ENCODE measurements at places on chromosomes 3 and 15. TPM values are rescaled to one million over a fixed set of nuclear protein-coding genes. Genes with fewer than 3 reads are reported as not detected.
A peak's percentile ranks its signal among the peaks of the same experiment; 100 is the strongest.

Gene RBP2
- total RNA-seq, result not detected

Gene FANCD2
- 5.3 TPM for total RNA-seq

Gene INSYN1
- 0.14 TPM for total RNA-seq

Gene TMCO5A
- total RNA-seq, result 0.55 TPM

- peak overlapping the region; percentile 30 for H3K27ac ChIP-seq
- no peaks in the 10 kb centered on the region for H3K27me3 ChIP-seq
- no peak for DNase-seq
- peaks cover 2% of the 10 kb centered on the region for H3K4me1 ChIP-seq
- H3K4me3 ChIP-seq, result no peak overlapping the region
- H3K36me3 ChIP-seq, result no peaks in the 10 kb centered on the region
These were observed 104.2 kb upstream of the THRB start for GRCh38 chr3:24598695-24599470.

DNA sequence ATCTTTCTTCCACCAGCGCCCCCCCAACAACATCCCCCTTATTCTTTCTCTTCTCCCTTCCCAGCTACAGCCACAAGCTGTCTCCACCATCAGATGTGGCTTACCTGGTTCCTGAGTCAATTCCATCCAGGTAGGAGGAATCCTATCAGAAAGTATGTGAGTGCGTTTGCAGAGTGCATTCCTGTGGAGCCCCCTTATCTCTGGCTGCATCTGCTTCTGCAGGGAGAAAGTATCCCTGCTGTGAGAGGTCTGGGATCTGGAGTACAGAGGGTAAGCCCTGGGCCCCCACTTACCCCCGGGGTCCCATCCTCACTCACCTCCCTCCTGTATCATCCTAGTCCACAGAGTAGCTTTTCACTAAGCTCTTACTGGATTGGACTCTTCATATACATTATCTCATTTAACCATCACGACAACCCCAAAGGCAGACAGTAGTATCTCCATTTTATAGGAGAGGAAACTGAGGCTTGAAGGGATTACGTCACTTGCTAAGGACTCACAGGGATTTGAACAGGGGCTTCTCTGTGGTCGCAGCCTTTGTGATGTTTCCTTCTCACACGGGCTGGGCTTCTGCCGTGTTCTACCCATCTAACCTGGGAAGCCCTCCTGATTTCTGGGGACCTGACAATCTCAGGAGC lies 22.2 kb upstream of the MAGEF1 start:
- H3K27ac ChIP-seq, result no peak overlapping the region
- H3K4me1 ChIP-seq, result no peaks in the 10 kb centered on the region
- H3K4me3 ChIP-seq, result no peak overlapping the region
- no peaks in the 10 kb centered on the region for H3K36me3 ChIP-seq

GRCh38 chr3:64878362-64878761 lies 190.6 kb upstream of the ADAMTS9 start:
- no peak overlapping the region for H3K4me3 ChIP-seq
- H3K4me1 ChIP-seq, result no peaks in the 10 kb centered on the region
- H3K27ac ChIP-seq, result no peak overlapping the region
- H3K36me3 ChIP-seq, result no peaks in the 10 kb centered on the region
- H3K27me3 ChIP-seq, result no peaks in the 10 kb centered on the region

- H3K27ac ChIP-seq, result no peak overlapping the region
- DNase-seq, result peak; percentile 62
- no peaks in the 10 kb centered on the region for H3K36me3 ChIP-seq
- H3K27me3 ChIP-seq, result no peaks in the 10 kb centered on the region
These were observed 251.2 kb upstream of the UBE2E2 start for GRCh38 chr3:22951910-22952309.

- no peaks in the 10 kb centered on the region for H3K27me3 ChIP-seq
- no peak overlapping the region for H3K27ac ChIP-seq
- no peaks in the 10 kb centered on the region for H3K36me3 ChIP-seq
- H3K4me3 ChIP-seq, result no peak overlapping the region
- H3K4me1 ChIP-seq, result no peaks in the 10 kb centered on the region
- no peak for DNase-seq
These were observed 407.8 kb downstream of the SHQ1 start for GRCh38 chr3:72440491-72440890.

- peaks cover 22% of the 10 kb centered on the region for H3K4me1 ChIP-seq
- no peak overlapping the region for H3K4me3 ChIP-seq
- no peaks in the 10 kb centered on the region for H3K36me3 ChIP-seq
- no peaks in the 10 kb centered on the region for H3K27me3 ChIP-seq
- H3K27ac ChIP-seq, result no peak overlapping the region
These were observed 12.9 kb upstream of the TMC3 start for GRCh38 chr15:81386947-81387346.

- DNase-seq, result no peak
- H3K27me3 ChIP-seq, result no peaks in the 10 kb centered on the region
- peaks cover 63% of the 10 kb centered on the region for H3K36me3 ChIP-seq
- no peak overlapping the region for H3K4me3 ChIP-seq
- no peak overlapping the region for H3K27ac ChIP-seq
These were observed 9.6 kb downstream of the MCM2 start for GRCh38 chr3:127607675-127608361.

DNA sequence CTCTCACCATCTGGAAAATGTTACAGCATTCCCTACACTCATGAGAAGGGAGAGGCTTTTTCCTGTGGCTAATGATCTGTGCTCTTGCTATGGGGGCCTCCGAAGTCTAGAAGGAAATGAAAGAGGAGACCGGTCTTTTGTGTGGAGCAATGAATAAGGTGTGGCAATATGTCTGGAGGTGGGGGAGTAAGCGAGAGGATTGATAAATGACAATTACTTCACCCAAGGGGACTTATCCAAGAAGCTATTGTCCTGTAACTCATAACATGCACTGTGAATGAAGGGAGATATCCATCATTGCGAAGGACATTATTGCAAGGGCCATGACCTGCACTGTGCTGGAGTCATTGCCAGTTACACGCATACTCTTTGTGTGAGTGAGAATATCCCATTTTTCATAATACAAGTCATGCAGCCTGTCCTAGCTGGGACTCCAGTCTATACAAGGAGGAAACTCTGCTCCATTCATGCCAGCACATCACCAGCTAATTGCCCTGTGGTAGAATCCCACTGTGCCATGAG lies 37.7 kb upstream of the SYNPR start:
- DNase-seq, result no peak
- no peaks in the 10 kb centered on the region for H3K36me3 ChIP-seq
- H3K4me3 ChIP-seq, result no peak overlapping the region
- H3K4me1 ChIP-seq, result no peaks in the 10 kb centered on the region
- H3K27ac ChIP-seq, result no peak overlapping the region
- H3K27me3 ChIP-seq, result no peaks in the 10 kb centered on the region

All from stomach (tissue), 19 donors.